ENCODE measurements at places on chromosomes 5 and 9.

- DNase-seq: no peak
These were observed 719 bp downstream of the MIGA2 start for GRCh38 chr9:129036923-129037766.

GRCh38 chr5:122076669-122077365 lies 1.2 kb downstream of the LOX start:
- no peak for DNase-seq

GRCh38 chr5:112275671-112276070 lies 143.4 kb downstream of the EPB41L4A start:
- no peak for DNase-seq

- no peak for DNase-seq
These were observed 41.5 kb downstream of the DCP2 start for GRCh38 chr5:113017881-113018635.

- DNase-seq: no peak
These were observed 330.0 kb downstream of the ARRDC3 start for GRCh38 chr5:91052977-91053740.

GRCh38 chr9:75889977-75890471 lies 449 bp upstream of the PCSK5 start:
- DNase-seq: no peak

DNA sequence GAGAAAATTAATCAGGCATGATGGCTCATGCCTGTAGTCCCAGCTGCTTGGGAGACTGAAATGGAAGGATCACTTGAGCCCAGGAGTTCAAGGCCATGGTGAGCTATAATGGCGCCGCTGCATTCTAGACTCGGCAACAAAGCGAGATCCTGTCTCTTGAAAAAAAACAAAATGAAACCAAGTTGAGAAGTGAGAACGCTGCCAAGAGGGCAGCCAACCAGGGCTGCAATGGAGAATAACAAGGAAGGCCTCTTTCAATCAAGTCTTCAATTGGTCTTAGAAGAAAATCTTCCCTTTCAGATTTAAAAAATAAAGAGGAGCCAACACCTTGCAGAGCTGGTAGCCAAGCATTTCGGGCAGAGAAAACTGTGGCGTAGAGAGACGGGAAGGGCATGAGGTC lies 14.7 kb downstream of the KIAA1958 start:
- DNase-seq: no peak

DNA sequence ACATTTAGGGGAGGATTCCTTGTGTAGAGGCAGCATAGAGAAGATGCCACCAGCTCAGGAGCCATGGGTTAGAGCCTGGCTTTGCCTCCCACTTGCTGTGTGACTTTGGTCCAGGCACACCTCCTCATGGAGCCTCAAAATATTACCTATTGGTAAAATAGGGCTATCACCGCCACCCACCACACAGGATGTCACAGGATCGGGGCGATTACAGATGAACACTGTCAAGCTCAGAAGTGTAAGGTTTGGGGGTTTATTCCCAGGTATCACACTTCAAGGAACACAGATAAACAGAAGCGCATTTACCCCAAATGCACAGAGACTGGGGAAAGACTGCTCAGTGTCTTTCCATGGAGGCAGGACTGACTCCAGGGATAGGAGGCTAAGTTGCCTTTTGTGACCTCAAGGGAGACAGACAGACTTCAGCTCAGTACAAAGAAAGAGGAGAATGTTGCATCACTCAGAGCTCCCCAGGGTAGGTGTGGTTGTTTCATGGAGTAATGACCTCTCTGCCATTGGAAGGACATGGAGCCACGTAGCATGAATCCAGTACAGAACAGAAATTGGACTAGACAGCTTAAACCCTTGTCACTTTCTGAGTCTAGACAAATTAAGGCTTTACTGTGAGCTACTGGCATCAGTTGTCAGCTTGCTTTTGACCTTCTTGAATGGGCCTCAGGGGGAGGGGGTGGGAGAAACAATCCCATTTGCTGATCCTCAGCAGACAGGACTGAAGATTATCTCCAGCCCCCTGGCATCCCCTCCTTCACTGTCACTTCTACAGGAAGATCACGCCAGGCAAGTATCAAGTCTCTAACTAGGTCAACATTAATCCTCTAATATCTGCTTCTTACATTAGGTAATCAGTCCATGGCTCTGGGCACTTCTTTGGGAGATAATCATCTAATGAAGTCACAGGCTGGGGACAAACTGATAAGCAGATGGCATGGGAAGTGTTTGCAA lies 6.5 kb downstream of the TRAF1 start:
- no peak for DNase-seq

DNA sequence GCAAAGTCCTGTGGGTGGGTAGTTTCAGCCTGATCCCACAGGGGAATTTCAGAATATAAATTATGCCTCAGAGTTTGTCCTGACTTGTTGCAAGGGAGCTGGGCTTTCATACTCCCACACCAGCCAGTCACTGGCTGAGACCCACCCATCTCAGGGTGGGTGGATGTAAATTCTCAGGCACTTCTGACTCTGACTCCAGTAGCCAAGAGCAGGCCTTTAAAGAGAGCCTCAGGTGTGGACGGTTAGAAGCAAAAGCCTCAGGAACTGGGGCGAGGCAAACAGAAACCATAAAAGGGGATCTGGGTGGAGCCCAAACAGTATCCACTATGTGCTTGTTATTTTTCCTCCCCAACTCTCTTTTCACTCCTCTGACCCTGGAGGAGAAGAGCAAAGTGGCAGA lies 28.6 kb upstream of the FBXW11 start:
- no peak for DNase-seq

DNA sequence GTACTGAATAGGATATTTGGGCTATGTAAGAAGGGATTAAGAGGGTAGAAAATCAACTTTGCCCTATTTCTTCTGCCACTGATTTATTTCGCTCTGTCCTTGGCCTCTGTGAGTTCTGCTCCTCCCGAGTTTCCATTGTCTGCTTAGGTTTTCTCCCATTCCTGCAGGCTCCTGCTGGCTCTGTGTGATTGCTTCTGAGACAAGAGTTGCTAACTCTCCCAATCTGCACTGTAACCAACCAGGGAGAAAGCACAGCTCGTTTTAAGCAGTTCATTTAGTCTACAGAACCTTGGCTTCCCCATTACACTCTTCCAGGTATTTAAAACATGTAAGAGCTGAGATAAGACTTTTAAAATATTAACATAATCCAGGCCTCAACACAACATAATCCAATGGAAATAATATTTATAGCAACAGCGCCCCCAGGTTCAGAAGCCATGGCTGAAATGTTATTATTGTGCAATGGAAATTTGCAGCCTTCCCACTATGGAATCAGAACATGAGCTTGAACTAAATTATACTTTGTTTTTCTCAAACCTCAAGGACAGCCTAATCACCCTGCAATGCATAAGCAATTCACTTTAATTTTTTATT lies 203.5 kb downstream of the ERCC6L2 start:
- no peak for DNase-seq

DNA sequence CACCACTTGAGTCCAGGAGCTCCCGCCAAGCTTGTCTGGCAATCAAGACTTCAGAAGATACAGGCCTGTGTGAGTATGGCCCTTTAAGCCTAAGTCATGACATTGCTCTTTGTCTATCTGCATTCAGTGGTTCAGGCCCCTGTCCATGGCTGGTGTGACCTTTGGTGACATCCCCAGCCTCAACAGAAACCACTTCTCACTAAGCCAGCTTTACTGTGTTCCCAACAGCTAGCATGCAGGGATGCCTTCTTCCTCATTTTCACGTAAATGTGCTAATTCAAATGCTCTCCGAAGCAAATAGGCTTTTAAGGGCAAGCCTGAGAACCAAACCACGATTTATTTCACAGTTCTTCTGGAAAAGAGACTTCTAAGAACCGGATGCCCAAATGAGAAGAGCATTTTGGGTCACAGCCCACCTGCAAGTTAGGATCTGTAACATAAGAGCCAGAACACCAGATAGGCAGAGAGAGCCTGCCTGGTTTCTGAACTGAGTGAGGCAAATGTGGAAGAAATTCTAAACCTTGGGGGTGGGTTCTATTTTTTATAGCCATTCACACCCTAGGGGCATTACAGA lies 14.9 kb downstream of the CD180 start:
- DNase-seq: no peak

- no peak for DNase-seq
These were observed 316.3 kb downstream of the MCTP1 start for GRCh38 chr5:94968507-94969095.

- DNase-seq: no peak
These were observed 20.0 kb downstream of the MOCS2 start for GRCh38 chr5:53089481-53089991.

DNA sequence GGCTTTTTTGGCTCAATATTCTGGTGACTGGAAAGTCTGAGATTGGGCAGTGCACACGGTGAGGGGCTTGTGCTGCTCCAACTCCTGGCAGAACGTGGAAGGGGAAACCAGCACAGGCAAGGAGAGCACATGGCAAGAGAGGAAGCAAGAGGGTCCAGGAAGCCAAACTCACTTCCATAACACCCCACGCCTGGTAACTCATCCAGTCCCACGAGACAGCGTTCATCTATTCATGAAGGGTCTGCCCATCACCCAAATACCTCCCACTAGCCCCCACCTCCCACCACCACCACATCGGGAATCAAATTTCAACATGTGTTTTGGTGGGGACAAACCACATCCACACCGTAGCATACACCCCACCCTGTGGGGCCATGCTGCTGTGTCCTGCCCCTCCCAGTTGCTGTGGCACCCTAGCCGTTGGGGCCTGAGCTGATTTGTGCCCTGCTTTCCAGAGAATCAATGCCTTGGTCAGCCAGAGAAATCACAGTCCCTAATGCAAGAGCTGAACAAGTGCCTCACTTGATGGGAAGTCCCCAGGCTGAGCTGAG lies 27.3 kb downstream of the PROP1 start:
- DNase-seq: no peak

DNA sequence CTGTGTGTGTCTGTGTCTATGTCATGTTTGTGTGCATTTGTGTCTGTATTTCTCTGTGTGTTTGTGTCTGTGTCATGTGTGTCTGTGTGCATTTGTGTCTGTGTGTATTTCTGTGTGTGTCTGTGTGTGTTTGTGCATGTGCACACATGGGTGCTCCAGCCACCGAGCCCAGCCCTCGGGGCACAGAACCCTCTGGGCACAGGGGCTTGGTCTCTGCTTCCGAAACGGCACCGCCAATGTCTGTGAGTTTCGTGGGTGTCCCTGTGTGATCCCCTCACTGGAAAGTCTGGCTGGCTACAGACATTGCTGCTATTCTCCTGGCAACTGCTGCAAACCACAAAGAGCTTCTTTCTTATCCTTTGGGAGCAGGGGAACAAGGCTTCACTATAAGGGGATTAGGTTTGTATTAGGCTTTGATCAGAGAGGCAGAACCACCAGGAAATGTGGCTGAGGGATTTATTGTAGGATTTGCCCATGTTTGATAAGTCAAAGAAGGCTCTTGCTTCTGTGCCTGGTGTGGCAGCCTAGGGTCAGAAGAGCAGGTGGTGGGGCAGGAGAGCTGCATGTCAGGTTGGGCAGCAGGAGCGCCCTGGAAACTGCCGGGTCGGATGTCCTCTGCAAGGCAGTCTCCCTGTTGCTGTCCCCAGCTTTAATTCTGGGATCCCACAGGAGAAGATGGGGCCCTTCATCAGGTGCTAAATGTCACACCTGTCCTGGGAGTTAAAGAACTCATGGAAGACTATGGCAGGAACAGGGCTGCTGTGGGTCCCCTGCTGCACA lies 39.6 kb upstream of the FCN1 start:
- no peak for DNase-seq

DNA sequence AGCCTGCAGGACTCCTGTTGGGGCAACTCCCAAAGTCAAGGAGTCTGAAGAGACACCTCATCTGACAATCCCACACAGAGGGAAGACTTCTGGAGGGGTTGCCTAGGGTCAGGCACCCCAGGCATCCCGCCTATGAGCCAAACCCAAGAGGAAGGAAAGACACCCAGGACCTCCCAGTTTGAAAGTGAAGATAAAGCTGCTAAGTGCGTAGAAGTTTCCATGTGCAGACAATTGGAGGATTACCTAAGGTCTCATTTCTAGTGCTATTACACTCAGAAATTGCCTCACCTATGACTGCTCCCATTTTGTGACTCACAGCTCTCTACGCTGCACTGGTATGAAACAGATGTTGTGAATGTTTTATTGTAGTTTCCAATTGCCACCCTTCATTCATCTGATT lies 322.9 kb downstream of the SLIT3 start:
- no peak for DNase-seq

GRCh38 chr5:163445345-163445744 lies 8.0 kb downstream of the CCNG1 start:
- DNase-seq: no peak

- DNase-seq: no peak
These were observed 674 bp downstream of the TSPAN17 start for GRCh38 chr5:176647843-176648473.

DNA sequence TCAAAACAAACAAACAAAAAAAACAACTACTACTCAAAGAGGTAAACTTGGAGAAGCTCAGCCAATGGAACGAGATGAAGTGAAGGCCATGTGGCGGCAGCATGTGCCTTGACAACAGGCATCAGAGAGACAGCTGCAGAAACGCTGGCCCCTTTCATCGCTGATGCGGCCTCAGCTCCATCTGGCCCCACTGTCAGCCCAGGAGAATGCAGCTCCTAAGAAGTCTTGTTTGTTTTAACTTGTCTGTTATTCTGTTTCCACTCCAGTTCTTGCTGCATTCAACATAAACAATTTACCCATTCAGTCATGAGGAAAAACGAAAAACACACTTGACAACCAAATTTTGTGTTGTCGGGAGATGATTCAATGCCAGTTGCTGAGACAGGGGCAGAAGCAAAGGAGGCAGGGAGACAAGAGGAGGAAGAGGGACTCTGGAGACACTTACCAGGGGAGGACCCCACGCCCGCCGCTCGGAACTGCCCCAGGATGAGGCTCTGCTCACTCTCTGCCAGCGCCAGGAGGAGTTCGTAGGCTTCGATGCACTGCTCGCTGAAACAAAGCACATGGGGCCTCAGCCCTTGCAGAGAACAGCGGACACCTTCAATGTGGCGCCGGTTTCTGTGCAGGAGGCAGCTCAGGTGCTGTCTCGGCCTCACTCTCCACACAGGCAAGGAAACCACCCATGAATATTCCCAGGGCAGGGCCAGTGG lies 91.2 kb downstream of the DCP2 start:
- no peak for DNase-seq

DNA sequence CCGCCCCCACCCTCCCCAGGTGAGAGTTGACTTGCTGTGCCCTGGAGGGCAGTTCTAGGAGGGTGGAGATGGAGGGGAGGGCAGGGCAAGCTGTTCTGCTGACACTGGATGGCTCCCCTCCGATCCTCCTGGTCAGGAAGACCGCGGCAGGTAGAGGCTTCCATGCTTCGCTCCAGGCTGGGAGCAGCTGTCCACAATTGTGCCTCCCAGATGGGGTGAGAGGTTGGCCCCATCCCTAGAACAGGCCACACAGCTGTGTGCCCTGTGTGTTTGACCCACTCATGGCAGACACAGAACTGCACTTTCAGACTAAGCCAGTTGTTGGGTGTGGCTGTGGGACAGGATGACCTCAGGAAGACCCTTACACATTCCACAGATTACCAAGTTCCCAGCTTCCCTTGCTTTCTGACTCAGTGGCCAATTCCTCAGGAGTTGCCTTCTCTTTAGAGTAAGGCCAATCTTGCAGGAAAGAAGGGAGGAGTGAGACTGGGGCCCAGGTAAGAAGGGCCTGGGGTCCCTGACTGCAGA lies 72.1 kb upstream of the HSPA9 start:
- no peak for DNase-seq

- DNase-seq: no peak
These were observed 26.0 kb upstream of the JAK2 start for GRCh38 chr9:4959031-4959430.
